ENCODE measurements at places on chromosomes 13 and 19.

DNA sequence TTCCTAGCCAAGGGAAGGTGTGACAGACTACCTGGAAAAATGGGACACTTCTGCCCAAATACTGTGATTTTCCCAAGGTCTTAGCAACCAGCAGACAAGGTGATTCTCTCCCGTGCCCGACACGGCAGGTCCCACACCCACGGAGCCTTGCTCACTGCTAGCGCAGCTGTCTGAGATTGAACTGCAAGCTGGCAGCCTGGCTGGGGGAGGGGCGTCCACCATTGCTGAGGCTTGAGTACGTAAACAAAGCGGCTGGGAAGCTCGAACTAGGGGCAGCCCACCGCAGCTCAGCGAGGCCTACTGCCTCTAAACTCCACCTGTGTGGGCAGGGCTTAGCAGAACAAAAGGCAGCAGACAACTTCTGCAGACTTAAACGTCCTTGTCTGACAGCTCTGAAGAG lies 146.2 kb downstream of the UGGT2 start:
- no peak overlapping the region for H3K27ac ChIP-seq
- H3K36me3 ChIP-seq = peaks cover 41% of the 10 kb centered on the region
- no peak for DNase-seq

GRCh38 chr19:15584541-15585115 lies 30.4 kb upstream of the CYP4F8 start:
- H3K27me3 ChIP-seq = peaks cover 6% of the 10 kb centered on the region
- no peak overlapping the region for H3K27ac ChIP-seq
- no peaks in the 10 kb centered on the region for H3K36me3 ChIP-seq

DNA sequence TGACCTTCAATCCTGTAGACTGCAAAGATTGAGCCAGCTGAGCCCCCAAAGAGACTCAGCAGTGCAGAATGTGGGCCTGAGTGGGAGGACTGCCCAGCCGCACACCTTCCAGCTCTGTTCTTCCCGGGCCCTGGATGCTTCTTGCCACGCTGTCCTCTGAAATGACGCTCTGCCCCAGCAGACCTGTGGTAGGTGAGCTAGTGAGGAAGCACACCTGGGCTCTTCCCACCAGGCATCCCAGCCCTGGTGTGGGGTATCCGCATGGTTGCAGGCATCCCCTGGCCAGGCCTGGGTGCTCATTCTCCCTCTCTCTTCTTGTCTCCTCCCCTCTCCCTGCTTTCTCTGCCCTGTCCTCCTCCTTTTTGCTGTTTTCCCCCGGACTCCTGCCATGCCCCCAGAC lies 9.8 kb upstream of the MZF1 start:
- H3K36me3 ChIP-seq = peaks cover 9% of the 10 kb centered on the region
- no peak overlapping the region for H3K4me3 ChIP-seq
- H3K27ac ChIP-seq = no peak overlapping the region
- H3K27me3 ChIP-seq = no peaks in the 10 kb centered on the region
- no peak for DNase-seq

- H3K36me3 ChIP-seq = no peaks in the 10 kb centered on the region
- no peak overlapping the region for H3K4me3 ChIP-seq
- no peak overlapping the region for H3K27ac ChIP-seq
- no peaks in the 10 kb centered on the region for H3K27me3 ChIP-seq
- H3K4me1 ChIP-seq = no peaks in the 10 kb centered on the region
- no peak for DNase-seq
These were observed 126.8 kb upstream of the ATXN8OS start for GRCh38 chr13:69980799-69981198.

DNA sequence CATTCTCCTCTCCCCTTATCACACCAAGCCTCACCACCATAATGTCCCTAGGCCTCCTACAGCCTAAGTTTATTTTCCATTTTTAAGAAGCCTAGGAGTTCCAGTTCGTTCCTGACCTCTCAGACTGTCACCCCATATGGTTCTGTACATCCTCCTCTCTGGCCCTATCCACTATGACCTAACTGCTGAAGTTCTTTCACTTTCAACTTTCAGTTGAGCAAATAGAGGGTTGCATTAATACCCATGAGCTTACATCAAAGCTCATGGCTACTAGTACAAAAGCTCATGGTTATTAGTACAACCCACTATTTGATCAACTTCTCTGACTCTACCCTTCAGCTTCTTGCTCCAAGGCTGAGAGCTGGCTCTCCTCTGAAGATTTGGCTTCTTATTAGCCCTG lies 72.9 kb downstream of the FGF14 start:
- no peaks in the 10 kb centered on the region for H3K36me3 ChIP-seq
- H3K4me3 ChIP-seq = no peak overlapping the region
- no peak for DNase-seq
- H3K27ac ChIP-seq = no peak overlapping the region
- no peaks in the 10 kb centered on the region for H3K4me1 ChIP-seq

GRCh38 chr13:44263751-44264620 lies 109.6 kb upstream of the SERP2 start:
- H3K36me3 ChIP-seq = no peaks in the 10 kb centered on the region
- H3K27ac ChIP-seq = no peak overlapping the region
- H3K4me1 ChIP-seq = peaks cover 26% of the 10 kb centered on the region
- no peak overlapping the region for H3K4me3 ChIP-seq

- no peak for DNase-seq
- peaks cover 6% of the 10 kb centered on the region for H3K4me1 ChIP-seq
These were observed 524 bp downstream of the RUBCNL start for GRCh38 chr13:46386392-46387063.

DNA sequence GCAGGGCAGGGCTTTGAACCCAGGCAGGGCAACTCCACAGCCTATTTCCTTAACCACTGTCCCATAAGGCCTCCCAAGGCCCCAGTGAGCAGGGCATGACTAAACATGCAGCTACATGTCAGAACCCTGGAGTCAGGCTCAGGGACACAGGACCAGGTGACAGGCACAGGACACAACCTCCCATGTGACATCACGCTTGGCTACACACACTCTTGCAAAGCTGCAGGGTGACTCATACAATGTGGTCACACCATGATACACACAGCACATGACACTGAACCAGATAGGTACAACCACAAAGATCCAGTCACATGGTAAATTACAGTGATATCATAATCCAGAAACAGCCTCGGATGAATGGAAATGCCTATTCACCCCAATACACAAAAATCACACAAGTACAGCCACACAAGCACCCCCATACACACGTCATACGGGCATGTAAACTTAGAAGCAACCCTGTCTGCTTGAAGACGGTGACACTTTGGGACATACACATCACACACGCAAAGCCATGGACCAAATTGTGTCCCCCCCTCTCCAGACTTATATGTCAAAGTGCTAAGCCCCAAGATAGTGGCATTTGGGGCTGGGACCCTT lies 14.5 kb downstream of the KLK4 start:
- peaks cover 4% of the 10 kb centered on the region for H3K27me3 ChIP-seq
- peak; percentile 47 for DNase-seq
- H3K4me3 ChIP-seq = no peak overlapping the region
- no peaks in the 10 kb centered on the region for H3K4me1 ChIP-seq

DNA sequence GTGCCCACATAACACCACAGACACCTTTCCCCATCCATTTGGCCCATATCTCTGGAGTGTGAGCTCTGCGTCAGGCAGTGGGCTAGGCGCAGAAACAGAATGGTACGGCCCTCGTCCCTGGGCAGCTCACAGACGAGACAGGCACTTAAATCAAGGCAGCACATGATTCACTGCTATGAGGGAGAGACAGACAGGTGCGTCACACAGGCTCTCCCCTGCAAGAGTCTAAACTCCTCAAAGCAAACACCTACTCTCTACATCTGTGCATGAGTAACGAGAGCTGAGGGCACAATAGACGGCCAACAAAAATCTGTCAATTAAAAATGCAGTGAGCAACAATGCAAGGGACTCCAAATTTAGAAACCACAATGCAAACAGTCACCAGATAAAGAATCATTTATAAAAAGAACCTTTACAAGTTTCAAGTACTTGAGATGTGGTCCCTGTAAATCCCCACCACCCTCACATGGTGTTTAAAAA lies 348.9 kb downstream of the UQCRFS1 start:
- H3K4me3 ChIP-seq = no peak overlapping the region
- H3K4me1 ChIP-seq = peaks cover 6% of the 10 kb centered on the region
- DNase-seq = no peak

DNA sequence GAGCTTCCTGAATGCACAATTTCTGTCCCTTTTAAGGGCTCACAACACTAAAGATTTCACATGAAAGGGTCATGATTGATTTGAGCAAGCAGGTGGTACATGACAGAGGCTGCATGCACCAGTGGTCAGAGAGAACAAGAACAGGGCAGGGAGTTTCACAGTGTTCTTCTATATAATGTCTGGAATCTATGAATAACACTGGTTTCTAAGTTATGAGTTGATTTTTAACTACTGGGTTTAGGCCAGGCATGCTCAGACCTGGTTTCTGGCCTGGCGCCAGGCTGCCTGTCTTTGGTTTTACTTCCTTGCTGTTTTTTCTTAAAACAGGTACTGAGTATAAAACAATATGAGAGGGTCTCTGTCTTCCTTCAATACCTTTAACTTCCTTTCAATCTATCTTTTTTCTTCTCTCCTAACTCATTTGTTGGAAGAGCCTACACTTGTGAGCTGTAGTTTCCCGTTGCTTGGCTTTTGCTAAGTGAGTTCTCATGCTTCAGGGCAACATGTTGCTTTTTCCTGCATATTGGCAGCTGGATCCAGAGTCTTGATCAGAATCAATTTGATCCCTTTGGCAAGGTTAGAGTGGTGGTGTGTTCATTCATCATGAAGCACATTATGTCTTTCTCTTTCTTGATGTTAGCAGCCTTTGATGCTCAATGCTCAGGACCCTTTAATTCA lies 38.5 kb upstream of the FGF14 start:
- H3K4me1 ChIP-seq = no peaks in the 10 kb centered on the region
- no peak overlapping the region for H3K27ac ChIP-seq
- peaks cover 4% of the 10 kb centered on the region for H3K36me3 ChIP-seq
- DNase-seq = no peak
- no peak overlapping the region for H3K4me3 ChIP-seq

DNA sequence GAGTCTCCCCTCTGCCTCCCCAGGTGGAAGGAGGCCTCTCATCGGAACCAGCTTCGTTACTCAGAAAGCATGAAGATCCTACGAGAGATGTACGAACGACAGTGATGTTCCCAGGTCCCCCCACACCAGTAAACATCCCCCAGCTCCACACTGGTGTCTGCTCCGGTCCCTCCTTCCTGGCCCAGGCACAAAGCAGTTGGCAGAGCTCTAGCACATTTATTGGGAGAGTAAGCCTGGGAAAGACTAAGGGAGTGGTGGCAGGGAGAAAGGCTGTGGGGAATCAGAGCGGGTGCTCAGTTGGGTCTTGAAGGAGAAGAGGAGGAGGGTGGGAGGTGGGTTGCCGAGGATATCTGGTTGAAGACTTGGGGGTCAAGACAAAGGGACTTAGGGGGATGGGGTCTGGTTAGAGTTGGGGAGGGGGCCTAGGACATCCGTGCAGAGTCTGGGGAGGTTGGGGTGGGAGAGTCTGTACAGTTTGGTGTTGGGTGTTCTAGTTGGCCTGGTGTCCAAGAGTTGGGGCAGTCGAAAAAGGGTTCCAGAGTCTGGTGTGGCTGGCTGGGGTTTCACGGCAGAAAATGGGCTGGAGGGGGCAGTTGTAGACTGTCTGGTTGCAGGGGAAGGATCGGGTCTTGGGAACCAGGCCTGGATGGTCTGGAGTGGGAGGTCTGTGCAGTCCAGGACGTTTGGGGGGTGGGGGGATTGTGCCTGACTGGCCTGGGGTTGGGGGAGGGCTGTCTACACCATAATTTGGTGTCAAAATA lies 2.3 kb downstream of the HSPB6 start:
- H3K27me3 ChIP-seq = peaks cover 10% of the 10 kb centered on the region
- H3K36me3 ChIP-seq = peaks cover 10% of the 10 kb centered on the region
- peak overlapping the region; percentile 86 for H3K27ac ChIP-seq
- H3K4me1 ChIP-seq = peaks cover 45% of the 10 kb centered on the region

GRCh38 chr19:29928831-29929230 lies 13.2 kb upstream of the URI1 start:
- DNase-seq = no peak
- H3K4me1 ChIP-seq = no peaks in the 10 kb centered on the region
- H3K27ac ChIP-seq = no peak overlapping the region
- no peak overlapping the region for H3K4me3 ChIP-seq
- no peaks in the 10 kb centered on the region for H3K36me3 ChIP-seq

DNA sequence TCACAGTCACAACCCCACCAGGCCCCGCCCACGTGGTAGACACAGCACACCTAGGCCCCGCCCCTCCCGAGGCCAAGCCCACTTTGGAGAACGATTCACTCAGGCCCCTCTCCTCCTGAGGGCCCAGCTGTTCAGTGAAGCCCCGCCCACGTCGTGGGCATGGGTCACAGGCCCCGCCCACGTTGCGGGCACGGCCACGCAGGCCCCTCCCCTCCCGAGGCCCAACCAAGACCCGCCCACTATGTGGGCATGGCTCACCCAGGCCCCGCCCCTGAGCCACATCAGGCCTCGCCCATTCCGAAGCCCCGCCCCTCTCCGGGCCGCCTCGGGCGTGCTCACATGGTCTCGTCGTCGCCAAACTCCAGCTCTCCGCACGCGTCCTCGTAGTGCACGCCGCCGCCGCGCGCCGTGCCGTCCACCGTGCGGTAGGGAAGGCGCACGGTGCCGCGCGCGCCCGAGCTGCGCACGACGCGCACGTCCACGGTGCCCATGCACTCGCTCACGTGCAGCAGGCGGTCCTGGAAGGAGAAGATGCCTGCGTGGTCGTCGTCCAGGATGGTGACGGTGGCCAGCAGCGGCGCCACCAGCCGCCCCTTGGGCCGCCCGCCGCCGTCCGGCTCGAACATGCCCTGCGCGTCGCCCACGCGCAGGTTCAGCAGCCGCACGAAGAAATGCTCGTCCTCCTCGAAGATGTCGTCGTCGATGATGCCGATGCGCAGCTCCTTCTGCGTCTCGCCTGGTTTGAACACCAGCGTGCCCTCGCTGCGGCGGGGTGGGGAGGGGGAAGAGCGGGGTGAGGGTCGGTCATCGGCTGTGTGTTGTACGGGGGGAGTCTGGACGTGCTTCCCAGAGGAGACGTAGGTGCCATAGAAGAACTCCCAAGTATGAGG lies 24.0 kb downstream of the SLC8A2 start:
- peaks cover 7% of the 10 kb centered on the region for H3K4me1 ChIP-seq
- H3K27me3 ChIP-seq = peaks cover 54% of the 10 kb centered on the region
- H3K4me3 ChIP-seq = no peak overlapping the region
- H3K27ac ChIP-seq = no peak overlapping the region
- no peak for DNase-seq

DNA sequence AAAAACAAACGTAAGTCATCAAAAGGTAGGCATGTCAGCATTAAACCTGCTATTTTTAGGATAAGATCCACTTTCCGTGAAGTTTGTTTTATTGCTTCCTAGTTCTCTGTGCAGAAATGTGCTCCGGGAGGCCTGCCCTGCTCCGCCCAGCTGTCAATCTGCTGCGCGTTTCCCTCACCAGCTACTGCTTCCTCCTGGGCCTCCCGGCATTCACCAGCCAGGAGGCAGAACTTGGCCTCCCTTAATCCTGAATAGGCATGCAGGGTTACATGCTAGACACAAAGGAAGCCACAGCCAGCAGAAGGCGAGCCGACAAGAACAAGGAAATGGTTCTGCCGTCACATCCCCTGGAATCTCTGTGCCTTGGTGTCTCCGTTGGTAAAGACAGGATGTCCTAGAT lies 386.2 kb downstream of the IRS2 start:
- no peak overlapping the region for H3K27ac ChIP-seq
- H3K4me1 ChIP-seq = no peaks in the 10 kb centered on the region
- no peak for DNase-seq
